Neural progenitor cell (in vitro differentiated cells): ENCODE measurements at places on chromosomes 13 and 19.

DNA sequence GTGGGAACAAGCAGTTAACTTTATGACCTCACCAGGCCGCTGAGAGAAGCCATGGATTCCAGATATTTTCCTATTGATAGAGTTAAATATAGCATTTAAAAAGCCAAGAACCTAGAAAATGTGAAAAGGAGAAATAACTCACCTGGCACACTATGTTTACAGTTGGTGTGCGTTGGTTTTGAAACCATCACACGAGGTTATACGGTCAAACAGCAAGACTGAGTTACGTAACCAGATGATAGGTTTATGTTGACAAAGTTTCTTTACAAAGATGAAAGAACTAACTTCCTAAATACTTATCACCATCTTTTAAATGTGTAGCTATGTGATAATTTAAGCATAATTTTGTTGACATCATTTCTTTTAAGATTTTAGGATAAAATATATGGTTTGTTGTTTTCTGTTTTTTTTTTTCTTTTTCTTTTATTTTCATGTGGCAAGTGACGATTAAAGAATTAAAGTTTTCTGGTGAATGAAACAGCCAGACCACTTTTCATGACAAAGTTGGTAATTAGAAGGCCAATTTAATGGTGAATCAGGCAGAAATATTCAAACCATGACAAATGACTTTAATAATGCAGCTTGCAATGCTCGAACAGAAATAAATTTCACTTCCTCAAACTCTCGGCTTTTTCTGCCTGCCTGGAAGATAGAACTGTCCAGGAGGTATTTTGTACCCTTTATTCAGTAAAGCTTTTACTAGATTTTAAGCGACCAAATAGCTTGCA, 339.1 kb upstream of the OBI1 start:
- no peak for DNase-seq

- DNase-seq = no peak
These were observed 932 bp downstream of the SLC35E1 start for GRCh38 chr19:16571283-16571682.

DNA sequence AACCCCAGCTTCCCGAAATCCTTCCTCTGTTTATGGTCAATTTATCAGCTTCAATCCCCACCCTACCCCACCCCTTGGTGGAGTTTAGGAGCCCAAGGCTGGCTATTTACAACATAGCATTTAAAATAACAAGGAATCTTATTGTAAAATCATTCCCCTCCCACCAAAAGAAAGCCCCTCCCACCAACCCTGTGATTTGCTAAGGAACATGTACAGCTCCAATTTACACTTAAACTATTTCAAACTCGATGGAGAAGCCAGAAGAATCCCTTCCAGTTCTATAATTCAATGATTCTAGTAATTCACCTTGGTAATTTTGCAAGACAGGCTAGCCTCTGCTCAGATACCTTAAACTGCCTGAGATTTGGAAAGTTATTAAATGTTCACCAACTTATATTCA, 3.0 kb downstream of the LATS2 start:
- DNase-seq = no peak

- DNase-seq = peak; percentile 83
These were observed 13.3 kb downstream of the KCNC3 start for GRCh38 chr19:50315773-50316448.
